Neural progenitor cell (in vitro differentiated cells): ENCODE measurements at places on chromosomes 12 and 14. TPM values are rescaled to one million over a fixed set of nuclear protein-coding genes. Genes with fewer than 3 reads are reported as not detected.

Gene AJUBA
- 99.6 and 147 TPM in 2 replicates for total RNA-seq

Gene LMNTD1
- not detected in 2 replicates for total RNA-seq

Gene PARP2
- total RNA-seq, result 33.2 and 47.2 TPM in 2 replicates

Gene GPR84
- total RNA-seq, result not detected in 2 replicates

Gene TMEM30B
- total RNA-seq, result 0.07 and 0.09 TPM in 2 replicates

Gene HAL
- total RNA-seq, result 0.06 and 0.12 TPM in 2 replicates
